HFFc6 (cell line): ENCODE measurements at places on chromosomes 6 and 20.

DNA sequence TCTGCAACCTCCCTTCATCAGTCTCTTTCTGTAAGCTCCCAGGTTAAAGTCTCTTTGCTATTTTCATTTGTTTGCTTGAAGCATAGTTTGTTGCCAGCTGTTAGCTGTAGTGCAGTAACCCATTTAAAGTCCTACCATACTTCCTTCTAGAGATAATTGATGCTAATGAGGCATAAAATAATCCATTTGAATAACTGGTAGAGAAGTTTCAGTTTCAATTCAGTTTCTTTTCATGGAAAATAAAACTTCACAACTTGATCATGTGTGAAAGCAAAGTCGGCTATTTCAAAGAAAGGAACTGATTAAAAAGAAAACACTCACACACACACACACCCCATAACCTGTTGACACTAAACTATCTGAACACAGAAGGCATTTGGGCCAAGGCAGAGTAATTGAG lies 68.5 kb upstream of the TENT5A start:
- no peak for DNase-seq

DNA sequence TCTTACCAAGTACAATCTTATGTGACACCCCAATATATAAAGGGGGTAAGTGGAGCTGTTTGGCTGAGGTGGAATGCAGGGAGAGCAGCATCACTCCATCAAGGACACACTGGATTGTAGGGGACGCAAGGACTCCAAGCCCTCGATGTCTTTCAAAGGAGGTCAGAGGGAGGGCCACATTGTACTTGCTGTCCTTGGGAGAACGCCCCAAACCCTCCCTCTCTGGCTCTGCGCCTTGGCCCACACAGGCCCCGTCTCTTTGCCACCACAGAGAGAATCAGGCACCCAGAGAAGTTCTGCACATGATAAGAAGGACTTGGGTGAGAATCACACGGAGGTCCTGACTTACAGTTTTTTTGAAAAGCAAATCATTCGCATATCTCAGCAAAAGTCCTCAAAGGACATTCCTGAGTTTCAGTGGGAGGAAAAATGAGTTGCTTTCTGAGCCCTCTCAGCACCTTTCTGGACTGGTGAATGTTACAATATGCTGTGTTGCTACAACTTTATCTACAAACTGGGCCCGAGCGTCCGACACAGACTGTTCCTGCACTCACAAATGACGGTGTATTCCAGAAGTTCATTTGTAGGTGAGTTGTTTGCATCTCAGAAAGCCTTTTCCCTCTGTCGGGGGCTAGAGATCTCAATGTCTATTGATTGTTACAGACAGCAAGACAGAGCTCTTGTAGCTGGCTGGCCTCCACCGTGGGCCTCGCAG lies 92.5 kb upstream of the AKAP12 start:
- DNase-seq = no peak

DNA sequence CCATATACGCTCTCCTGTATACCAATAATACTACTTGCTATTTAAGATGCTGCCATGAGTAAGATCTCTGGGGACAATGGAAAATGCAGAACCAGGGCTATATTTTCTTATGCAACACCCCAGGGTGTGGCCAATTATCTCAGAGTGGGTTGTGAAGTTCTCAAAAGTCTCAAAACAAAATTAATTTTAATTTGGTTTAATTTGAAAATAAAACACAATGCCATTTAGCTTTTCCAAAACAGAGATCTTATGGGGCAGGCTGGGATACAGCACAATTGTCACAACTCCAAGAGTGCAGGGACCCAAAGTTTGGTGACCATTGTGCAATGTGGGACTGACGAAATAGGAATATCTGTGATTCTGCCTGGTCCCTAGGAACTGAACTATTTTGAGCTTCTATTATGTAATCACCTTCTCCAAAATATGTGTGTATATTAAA lies 43.1 kb downstream of the MBOAT1 start:
- DNase-seq = no peak

- no peak for DNase-seq
Measured at GRCh38 chr6:93176070-93176469, 243.3 kb downstream of the EPHA7 start.

DNA sequence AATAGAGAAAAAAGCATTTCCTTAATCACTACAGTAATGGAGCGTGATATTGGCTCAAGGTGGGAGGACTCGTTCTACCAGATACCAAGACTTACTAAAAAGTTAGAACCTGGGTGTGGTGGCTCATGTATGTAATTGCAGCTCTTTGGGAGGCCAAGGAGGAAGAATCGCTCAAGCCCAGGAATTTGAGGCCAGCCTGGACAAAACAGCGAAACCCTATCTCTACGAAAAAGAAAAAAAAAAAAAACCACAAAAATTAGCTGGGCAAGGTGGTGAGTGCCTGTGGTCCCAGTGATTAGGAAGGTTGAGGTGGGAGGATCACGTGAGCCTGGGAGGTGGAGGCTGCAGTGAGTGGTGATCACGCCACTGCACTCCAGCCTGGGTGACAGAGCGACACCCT lies 24.0 kb upstream of the ATRN start:
- DNase-seq = no peak

GRCh38 chr6:1029141-1029540 lies 282.8 kb upstream of the FOXQ1 start:
- peak; percentile 21 for DNase-seq

GRCh38 chr6:163148451-163149278 lies 265.9 kb upstream of the QKI start:
- DNase-seq = no peak

GRCh38 chr6:129248946-129249345 lies 366.0 kb downstream of the LAMA2 start:
- DNase-seq = no peak

DNA sequence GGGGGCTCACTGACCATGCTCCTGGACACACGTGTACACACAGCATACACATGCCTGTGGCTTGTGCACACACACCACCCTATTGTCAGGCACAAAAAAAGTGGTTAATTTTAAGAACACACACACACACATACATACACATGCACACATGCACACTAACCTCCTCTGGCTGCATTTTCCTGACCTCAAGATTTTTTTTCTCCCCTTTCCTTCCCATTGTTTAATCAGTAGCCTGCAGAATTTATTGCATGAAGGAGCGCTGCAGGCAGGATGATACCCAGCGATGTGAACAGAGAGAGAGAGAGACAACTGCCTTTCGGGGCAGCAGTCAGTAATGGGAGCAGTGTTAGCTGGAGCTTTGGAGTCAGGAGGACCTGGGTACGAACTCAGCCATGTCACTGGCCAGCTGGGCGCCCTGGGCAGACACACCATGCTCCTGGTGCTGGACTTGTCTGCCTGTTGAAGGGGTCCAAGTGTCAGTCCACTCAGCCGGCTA lies 990 bp upstream of the TRAF3IP2 start:
- DNase-seq = peak; percentile 34

DNA sequence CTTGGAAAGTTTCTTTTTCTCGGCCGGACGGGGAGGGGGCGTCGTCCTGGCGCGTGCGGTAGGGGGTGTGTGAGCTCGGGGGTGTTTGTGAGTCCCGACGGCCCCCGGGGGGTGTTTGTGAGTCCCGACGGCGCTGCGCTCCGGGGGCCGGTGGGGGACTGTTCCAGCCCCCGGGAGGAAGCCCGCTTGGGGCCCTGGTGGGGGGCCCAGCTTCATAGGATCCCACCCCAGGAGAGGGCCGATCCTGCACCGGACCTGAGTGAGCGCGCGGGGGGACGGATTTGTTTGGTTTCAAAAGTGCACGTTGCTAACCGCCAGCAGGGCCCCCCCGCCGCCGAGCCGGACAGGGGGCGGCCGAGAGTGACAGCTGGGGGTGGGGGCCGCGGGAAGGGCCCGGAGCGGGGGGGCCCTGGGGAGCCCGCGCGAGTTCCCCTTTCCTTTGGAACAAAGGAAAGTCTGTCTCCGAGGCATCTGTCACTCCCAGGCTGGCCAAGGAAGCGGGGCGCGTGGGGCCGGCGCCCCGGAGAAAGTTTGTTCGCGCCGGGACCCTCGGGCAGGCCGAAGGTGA lies 485 bp downstream of the TGIF2 start:
- DNase-seq = no peak

DNA sequence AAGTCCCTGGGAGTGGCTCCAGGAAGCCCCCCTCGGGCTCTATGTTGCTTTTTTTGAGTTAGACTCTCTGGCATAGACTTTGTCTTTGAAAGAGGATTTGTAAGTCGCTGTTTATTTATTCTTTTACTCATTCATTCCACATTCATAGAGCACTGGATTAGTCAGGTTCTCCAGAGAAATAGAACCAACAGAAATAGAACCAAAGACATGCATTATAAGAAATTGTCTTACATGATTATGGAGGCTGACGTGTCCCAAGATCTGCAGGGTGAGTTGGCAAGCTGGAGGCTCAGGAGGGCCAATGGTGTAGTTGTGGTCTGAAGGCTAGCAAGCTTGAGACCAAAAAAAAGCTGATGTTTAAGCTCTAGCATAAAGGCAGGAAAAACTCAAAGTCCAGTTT lies 98.3 kb upstream of the CHD6 start:
- DNase-seq = peak; percentile 45

DNA sequence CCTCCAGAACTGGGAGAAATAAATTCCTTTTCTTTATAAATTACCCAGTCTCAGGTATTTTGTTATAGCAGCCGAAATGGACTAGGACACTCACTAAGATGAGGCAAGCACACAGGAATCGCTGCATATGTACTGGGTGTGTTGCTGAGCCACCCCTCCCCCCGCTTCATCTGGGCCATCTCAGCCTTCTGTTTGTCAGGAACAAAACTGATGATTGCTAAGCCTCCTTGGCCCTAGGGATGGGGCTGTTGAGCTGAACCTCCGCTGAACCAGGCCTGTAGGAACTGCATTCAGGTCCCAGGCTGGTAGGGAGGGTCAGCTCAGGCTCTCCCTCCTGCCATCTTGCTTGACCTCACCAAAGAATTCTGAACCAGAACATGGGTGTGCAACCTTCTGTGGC lies 108.6 kb downstream of the MAP3K7 start:
- no peak for DNase-seq

DNA sequence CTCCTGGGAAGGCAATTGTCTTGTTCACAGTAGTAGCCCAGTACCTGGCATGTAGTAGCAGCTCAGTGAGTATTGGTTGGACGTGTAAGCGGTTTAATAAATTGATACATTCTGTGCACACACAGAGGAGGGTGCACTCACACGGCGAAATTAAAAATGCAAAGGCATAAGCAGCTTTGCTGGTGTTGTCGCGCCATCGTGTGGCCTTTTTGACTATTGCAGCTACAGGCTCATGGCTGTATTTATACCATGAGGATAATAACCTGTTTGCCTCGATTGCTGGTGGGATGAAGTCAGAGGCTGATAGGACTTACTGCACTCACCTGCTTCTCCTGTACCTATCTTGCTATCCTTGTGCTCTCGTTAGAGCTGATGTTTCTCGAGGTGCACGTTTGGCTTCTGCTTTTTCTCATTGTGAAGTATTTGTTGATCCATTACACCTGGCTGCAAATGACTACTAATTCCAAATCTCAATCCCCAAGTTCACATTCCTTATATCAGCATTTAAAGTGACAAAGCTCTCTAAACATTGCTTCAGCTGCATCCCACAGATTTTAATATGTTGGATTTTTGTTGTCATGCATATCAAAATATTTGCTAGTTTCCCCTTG lies 61.5 kb downstream of the TBXT start:
- DNase-seq = peak; percentile 5

DNA sequence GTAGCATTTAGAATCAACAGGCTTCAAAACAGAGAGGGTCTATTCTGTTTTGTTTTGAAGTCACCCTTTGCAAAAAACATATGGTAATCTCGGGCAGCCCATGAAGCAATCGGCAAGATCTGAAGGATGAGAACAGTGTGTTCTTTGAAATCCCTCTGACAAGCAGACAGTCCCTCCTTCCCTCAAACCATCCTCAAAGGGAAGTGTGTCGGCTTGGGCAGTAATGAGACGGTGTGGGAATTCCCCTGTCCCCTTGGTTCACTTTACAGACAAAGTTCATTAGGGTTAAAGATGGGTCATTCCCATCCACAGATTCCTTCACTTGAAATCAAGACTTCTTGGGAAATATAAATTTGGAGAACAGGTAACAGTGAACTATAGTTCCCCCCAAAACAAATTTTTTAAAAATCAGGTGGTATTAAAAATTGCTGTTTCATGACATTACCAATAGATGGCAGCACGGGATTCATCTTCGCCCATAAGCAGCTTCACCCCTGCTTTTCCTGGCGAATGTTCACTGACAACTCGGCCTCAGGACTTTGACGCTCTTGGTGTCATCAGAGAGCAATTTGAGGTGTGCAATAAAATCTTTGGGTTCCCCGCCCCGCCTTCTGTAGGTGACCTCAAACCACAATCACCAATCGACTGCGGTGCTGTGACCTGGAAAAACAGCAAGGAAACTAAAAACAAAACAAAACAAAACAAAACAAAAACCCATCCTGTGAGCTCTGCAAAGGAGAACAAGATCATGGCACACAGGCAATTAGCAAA lies 159.3 kb upstream of the TNFAIP3 start:
- DNase-seq = peak; percentile 75

DNA sequence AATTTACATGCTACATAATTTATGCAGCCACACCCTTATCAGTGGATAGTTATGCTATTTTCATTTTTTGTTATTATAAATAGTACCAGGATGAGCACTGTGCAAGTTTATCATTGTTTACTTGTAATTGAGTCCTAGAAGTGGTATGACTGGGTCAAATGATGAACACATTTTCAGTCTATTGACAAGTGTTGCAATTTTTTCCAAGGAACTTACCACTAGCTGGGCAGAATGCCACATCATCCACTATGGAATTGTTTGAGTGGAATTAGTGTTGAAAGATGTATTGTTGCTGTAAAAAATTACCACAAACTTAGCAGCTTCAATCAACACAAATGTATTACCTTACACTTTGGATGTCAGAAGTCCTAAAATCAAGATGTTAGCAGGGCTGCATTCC lies 38.1 kb upstream of the OPN5 start:
- DNase-seq = no peak

DNA sequence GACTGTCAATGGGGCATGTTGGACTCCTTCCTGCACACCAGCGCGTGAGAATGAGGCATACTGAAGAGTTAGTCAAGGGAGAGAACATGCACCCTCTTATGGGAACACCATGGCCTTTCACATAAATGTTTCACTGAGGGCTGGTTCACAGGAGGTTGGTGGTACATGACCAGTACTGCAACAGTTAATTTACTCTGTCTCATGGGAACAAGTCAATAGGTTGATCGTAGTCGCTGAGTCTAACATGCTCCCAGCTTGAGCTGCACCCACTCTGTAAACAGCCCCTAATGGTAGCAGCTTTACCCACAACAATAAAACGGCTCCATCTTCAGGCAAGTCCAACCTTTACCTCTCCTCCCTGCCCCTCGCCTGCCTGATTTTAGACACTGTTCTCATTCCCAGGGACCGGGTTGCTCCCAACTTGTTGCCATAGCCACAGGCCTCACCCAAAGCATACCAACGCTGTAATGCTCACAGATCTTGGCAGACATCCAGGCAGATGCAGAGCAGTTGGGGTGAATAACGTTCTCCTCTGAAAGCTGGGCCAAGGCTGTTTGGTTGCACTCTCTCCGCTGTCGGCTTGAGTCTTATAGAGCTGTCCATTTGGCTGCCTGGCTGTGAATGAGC lies 111.3 kb downstream of the LY86 start:
- DNase-seq = peak; percentile 95

GRCh38 chr6:74177506-74177905 lies 481.5 kb downstream of the CD109 start:
- no peak for DNase-seq
